Activated CD8-positive, alpha-beta memory T cell treated with anti-CD3 and anti-CD28 coated beads, Interleukin-2, amount 10 ng/mL, durations not matched to agents 7 days and 5 days (primary cell): ENCODE measurements at places on chromosomes 3 and 15. TPM values are rescaled to one million over a fixed set of nuclear protein-coding genes. Genes with fewer than 3 reads are reported as not detected.

GRCh38 chr3:127406309-127407025 is 118.6 kb upstream of the PRR20G start:
- H3K27me3 ChIP-seq: peaks cover 12% of the 10 kb centered on the region
- DNase-seq: no peak
- H3K4me1 ChIP-seq: no peaks in the 10 kb centered on the region
- H3K27ac ChIP-seq: no peak overlapping the region
- H3K4me3 ChIP-seq: no peak overlapping the region
- H3K36me3 ChIP-seq: no peaks in the 10 kb centered on the region

DNA sequence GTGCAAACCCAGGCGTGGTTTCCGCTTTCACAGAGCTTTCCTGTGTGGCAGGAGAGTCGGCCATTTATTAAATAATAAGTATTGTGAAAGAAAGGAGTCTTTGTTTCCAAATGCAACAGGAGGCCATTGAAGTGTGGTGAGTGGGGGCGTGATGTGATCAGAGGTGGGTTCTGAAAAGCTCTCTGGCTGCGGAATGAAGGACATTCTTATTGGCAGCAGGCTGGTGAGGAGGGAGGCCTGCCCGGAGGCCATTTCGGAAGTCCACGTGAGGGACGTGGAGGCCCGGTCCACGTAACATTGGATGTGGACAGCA is 11.1 kb downstream of the ARNT2 start:
- no peak overlapping the region for H3K4me3 ChIP-seq
- no peaks in the 10 kb centered on the region for H3K36me3 ChIP-seq
- H3K4me1 ChIP-seq: no peaks in the 10 kb centered on the region
- H3K27me3 ChIP-seq: peaks cover 17% of the 10 kb centered on the region
- no peak for DNase-seq

The CTXND1 gene
- not detected for total RNA-seq

The MPI gene
- 52.8 TPM for total RNA-seq

- DNase-seq: no peak
- peaks cover 46% of the 10 kb centered on the region for H3K4me1 ChIP-seq
- H3K27me3 ChIP-seq: no peaks in the 10 kb centered on the region
- no peak overlapping the region for H3K4me3 ChIP-seq
- H3K36me3 ChIP-seq: peaks cover 39% of the 10 kb centered on the region
Observed at GRCh38 chr3:190614226-190615059, 100.6 kb downstream of the IL1RAP start.

GRCh38 chr3:134542287-134542958 is 56.6 kb downstream of the CEP63 start:
- no peaks in the 10 kb centered on the region for H3K27me3 ChIP-seq
- DNase-seq: no peak
- H3K4me3 ChIP-seq: no peak overlapping the region
- H3K36me3 ChIP-seq: peaks cover 24% of the 10 kb centered on the region

GRCh38 chr15:66766282-66767230 is 64.5 kb downstream of the SMAD6 start:
- peaks cover 68% of the 10 kb centered on the region for H3K27me3 ChIP-seq
- DNase-seq: no peak
- H3K4me3 ChIP-seq: no peak overlapping the region
- H3K36me3 ChIP-seq: no peaks in the 10 kb centered on the region
- H3K4me1 ChIP-seq: peaks cover 5% of the 10 kb centered on the region
- H3K27ac ChIP-seq: no peak overlapping the region
